Stimulated activated CD4-positive, alpha-beta T cell treated with anti-CD3 and anti-CD28 coated beads, TNF-alpha, amount 100 ng/mL, for 48 hours (primary cell): ENCODE measurements at places on chromosomes 5 and 9.
A peak's percentile ranks its signal among the peaks of the same experiment; 100 is the strongest.

DNA sequence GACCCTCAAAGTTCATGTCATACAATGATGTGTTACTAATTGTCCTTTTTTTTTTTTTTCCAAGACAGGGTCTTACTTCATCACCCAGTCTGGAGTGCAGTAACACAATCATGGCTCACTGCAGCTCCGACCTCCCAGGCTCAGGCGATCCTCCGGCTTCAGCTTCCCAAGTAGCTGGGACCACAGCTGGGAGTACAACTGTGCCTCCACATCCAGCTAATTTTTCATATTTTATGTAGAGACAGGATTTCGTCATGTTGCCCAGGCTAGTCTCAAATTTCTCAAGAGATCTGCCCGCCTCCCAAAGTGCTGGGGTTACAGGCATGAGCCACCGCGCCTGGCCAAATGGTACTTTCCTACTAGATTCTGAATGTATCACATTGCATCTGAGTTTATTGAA lies 49.4 kb upstream of the EBF1 start:
- no peak for DNase-seq

DNA sequence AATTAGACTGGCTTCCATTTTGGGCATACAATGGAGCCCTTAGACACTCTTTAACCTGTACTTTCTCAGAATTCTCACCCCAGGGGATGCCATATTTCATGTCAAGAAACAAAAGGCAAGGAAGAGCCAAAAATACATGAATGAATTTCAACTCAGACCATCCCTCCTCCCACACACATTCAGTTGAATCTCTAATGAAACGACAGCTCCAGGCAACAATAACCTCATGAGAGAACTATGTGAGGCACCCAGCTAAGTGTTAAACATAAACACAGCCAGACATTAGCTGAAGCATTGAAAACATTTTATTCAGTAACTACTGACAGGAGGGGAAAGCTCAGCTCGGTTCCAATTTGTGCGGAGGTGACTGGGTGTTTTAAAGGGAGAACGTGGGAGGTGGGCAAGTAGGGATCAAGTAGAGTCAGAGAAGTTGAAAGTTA lies 1359.1 kb upstream of the CDH9 start:
- no peak for DNase-seq

DNA sequence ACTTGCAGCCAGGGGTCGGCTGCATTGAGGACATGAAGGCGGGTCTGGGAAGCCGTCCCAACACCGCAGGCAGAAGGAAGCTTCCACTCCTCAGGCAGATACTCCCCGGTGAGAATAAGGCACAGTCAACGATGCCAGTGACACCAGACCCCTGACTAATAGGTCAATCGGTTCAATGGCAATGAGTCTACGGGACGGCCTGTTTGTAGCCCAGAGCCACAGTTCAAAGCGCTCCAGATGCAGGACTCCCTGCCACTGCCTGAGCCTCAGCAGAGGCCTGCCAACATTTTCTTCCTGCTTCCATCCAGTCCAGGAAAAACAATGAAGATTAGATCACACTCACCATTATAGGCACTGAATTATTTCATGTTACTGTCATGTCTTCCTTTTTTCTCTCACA lies 84.5 kb upstream of the SIMC1 start:
- no peak for DNase-seq

DNA sequence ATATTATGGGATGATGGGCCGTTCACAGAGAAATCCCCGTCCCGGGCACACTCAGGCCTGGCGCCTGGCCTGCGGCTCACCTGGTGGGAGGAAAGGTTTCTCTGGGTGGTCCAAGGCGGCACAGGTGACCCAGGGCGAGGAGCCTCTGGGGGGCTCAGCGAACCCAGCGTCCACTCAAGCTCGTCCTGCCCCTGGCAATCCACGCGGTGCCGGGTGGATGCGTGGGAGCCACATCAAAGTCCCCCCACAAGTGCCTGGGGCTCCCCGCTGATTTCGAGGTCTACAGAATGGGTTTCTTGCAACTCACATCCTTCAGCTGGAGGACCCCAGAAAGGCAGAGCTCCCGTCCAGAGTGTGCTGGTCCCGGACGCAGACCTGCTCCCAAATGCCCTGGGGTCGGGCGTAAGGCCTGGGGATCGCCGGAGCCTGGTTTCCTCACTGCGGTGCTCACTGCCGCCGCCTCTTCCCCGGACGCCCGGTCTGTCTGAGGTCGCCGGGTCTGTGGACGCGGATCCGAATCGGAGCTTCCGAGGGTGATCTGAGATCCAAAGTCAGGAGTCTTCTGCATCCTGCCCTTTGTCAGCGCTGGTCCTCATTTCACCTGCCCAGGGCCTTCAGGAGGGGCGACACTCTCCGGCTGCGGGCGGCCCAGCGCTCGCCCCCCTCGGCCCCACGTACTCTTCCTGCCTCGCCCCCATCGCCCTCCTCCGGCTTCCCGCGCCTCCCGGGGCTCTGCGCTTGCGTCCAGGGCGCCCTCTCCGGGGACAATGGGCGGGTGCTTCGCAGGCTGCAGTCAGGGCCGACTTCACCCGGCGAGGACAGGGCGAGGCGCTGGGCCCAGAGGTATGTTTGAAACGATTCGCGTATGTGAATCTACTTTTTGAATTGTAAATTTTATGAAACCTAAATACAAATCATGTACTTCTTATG lies 20.0 kb upstream of the RUFY1 start:
- DNase-seq: peak; percentile 34

DNA sequence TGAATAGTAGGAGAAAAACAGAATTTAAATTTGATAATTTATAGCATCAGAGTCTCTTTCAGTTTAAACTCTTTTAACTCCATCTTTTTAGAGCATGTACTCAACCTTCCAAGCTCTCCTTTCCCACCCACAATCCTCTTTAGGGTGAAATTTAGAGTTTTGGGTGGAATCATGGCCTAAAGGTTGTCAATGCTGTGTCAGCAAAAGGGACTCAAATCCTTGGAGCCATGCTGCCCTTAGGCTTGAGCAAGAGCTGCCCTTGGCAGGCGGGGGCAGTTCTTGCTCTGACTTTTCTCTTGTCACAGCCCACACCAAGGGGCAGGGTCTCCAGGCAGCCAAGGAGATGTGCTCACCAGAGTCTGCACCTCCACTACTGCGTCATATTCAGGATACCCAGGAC lies 102.4 kb downstream of the MTX3 start:
- no peak for DNase-seq

GRCh38 chr9:133647765-133648469 lies 11.8 kb downstream of the DBH start:
- no peak for DNase-seq

GRCh38 chr9:14888875-14889274 lies 21.4 kb downstream of the FREM1 start:
- DNase-seq: no peak
